ENCODE measurements at places on chromosomes 3 and 15. TPM values are rescaled to one million over a fixed set of nuclear protein-coding genes. Genes with fewer than 3 reads are reported as not detected.

- DNase-seq = no peak
Observed at GRCh38 chr15:27601239-27601960, 497.7 kb downstream of the OCA2 start.

GRCh38 chr15:91940496-91941381, 87.2 kb downstream of the SLCO3A1 start:
- DNase-seq = no peak

- no peak for DNase-seq
Observed at GRCh38 chr3:167450675-167451074, 23.2 kb downstream of the SERPINI2 start.

DNA sequence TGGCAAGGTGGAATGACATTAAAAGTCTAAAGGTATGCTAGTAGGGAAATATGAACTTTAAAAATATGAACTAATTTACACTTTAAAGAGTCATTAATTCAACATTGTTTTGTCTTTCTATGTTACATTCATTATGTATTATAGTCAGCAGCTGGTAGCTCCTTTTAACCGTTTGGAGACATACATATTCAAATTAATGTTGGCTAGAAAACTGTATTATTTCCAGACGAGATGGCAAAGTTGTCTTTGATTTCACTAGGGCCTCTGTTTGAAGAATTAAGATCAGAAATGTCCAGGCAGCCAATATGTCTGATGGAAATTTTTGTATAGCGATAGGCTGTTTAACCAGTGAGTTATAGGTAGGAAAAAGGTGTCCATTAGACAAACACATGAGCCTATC, 817.6 kb downstream of the GRM7 start:
- no peak for DNase-seq

DNA sequence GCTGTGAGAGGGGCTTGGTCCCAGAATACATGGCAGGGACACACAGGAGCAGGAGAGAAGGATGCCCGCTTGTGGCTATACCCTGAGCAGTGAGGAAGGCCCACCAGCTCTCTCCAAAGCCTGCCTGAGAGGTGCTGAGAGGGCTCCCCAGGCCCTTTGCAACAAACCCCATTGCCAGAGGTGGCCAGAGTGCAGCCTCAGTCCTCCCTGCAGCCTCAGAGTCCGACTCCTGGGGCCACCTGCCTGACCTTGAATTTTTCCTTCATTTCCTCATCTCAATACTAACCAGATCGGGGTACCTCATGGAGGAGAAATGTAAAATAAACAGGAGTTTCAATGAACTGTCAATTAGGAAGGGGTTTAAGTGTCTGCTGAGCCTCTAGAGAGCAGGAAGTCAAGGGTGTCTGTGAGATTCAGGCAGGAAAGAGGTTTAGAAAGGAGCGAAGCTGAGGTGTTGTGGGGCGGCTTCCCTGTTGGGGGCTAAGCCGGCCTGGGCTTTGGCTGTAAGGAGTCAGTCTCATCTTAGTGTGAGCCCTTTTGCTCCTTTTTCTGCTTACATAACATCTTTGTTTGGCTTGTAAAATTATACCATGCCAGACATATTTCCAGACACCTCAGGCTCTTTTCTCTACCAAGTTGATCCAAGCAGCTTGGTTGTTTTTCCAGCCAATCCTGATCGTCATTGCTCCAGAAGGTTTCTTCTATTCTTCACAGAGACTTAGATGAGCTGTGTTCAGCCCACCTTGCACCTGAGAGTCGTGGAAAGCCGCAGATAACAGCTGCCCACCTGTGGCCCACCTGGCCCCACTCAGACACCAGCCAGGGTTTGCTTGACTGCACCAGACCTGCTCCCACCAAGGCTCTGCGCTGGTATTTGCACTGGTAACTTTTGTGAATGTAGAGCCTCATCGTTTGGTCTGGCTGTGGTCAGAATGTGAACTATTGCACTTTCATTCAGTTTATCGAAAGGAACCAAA, 36.7 kb downstream of the CMTM7 start:
- no peak for DNase-seq

TUSC7 gene
- not detected for total RNA-seq

PLA2G4E gene
- total RNA-seq = not detected

GRCh38 chr3:121654493-121655385, 6.0 kb downstream of the HCLS1 start:
- no peak for DNase-seq

UBA7 gene
- 42.2 TPM for total RNA-seq

DPPA2 gene
- total RNA-seq = not detected

TP63 gene
- 0.11 TPM for total RNA-seq

DNA sequence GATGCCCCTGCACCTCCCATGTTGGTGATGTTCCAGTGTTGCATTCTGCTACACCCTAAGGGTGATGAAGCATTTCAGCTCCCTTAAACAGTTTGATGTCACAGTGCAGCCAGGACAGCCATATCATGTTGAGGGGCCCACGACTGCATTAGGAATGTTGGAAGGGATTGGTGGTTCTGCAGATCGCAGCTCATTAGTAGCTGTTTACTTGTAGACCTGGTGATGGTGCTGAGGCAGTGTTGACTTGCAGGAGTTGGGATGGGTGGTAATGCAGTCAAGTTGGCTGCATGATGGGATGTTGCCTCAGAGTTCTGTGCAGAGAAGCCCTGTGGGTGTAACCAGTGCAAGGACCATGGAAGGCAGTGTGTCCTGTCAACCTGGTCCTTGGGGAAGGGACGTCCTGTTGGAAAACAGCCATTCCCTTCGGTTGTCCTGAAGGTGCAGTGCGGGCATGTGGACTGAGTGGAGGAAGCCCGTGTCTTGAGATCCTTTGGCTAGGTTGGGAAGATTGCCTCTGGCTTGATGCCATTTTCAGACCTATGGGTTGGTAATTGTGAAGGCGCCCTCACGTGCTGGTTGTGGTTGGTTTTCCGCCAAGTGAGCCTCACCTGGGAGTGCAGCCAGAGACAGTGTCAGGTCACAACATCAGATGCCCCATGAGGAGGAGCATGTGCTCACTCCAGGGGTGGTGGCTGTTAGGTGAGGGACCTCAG, 100.7 kb downstream of the SNRPN start:
- no peak for DNase-seq

DNA sequence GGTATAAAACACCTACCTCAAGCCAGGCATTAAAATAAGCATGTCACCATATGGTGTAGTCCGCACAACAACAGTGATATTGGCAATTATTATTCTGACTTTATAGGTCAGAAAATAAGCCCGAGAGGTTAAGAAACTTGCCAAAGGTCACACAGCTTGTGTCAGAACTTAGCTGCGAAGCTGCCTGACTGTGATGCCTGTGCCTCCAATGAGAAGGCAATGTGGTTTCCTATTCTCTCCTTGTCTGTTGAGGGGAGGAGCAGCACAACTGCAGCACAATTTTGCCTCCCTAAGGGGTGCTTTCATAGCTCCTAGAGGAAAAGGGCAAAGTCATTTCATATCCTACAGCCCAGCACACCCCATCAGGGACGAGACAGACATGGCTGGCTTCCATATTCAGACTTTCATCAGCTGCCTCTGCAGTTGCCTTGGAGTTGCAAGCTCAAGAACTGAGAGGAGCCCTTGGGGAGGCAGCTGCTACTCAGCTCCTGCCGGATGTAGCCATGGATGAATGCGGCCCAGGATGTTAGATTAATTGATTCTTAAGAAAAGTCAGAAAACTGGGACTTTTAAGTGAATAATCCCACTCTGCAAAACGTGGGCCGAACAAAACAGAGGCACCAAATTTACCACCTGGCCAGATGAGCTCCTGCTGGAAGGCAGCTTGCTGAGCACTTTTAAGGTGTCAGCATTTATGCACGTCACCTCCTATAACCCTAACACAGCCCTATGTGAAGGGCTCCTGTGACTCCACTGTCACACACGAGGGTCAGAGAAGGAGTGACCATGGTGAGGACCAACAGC, 38.5 kb downstream of the MYO5C start:
- DNase-seq = no peak

TRH gene
- total RNA-seq = not detected

DNA sequence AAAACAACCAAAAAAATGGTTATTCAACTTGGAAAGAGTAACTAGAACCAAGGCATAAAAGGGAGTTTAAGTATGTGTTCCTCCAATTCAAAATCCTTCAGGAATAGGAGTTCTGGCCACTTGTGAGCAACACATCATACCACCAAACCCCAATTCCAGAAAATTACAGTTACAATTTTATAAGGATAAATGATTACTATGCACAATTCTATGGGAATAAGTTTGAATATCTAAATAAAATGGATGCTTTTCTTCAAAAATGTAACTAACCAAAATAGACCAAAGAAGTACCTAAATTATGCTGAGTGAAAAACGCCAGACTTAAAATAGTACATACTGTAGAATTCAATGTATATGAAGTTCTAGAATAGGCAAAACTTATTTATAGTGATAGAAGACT, 4.6 kb downstream of the HLTF start:
- DNase-seq = no peak

NDUFB4 gene
- 44.5 TPM for total RNA-seq

GRCh38 chr3:11006986-11007933, 14.7 kb downstream of the SLC6A1 start:
- DNase-seq = no peak

SERPINI1 gene
- 0.78 TPM for total RNA-seq

GRCh38 chr3:194773216-194773615, 87.5 kb downstream of the FAM43A start:
- no peak for DNase-seq
